Inflammatory macrophage treated with lipopolysaccharide for 4 hours (primary cell): ENCODE measurements at places on chromosomes 11 and 22.

DNA sequence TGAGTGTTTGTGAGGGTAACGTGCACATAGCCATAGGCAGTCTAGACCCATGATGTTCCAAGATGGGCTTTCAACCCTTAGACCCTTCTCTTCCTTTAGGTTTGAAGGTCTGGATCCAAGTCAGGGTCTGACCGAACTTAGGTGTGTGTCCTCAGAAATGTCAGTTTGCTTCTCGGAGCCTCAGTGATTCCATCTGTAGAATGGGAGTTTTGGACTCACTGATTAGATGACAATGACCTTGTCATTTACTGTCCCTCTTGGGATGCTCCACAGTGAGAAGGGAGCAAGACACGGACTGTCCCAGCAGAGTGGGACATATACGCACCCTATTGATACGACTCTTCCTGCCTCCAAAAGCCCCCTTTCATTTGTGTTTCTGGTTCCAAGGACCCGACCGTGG is 37.7 kb downstream of the ANO1 start:
- DNase-seq: no peak

DNA sequence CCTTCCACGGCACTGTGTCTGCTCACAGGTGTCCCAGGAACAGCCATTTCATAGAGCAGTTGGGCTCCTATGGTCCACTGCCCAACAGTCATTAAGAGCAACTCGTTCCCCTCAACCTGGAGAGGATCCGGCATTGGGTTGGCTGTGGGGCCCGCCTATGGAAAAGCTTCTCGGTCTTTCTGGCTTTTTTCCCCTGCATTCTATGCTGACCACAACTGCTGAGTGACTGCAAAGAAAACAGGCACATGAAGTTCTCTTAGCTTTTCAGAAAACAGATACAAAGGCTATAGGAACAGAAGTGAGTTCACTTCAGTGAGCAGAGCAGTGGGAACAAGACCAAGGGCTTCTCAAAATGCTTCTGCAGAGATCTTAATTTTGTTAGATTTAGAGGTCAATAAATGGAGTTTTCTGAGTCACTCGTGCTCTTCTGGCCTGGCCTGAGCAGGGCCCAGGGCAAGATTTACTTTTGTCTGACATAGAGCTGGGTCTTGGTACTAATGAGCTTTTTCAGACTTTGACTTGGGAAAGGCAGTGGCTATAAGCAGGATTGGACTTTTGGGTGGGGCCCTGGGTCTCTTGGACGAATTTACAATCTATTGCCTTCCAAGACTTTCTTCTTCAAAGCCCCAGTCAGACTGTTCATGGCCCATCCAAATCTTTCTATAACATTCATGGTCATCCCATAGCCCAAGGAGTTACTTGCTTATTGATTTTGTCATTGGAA is 13.6 kb upstream of the APOL5 start:
- no peak for DNase-seq

- peak; percentile 81 for DNase-seq
Observed at GRCh38 chr22:26648528-26649388, 8.6 kb upstream of the MIAT start.

DNA sequence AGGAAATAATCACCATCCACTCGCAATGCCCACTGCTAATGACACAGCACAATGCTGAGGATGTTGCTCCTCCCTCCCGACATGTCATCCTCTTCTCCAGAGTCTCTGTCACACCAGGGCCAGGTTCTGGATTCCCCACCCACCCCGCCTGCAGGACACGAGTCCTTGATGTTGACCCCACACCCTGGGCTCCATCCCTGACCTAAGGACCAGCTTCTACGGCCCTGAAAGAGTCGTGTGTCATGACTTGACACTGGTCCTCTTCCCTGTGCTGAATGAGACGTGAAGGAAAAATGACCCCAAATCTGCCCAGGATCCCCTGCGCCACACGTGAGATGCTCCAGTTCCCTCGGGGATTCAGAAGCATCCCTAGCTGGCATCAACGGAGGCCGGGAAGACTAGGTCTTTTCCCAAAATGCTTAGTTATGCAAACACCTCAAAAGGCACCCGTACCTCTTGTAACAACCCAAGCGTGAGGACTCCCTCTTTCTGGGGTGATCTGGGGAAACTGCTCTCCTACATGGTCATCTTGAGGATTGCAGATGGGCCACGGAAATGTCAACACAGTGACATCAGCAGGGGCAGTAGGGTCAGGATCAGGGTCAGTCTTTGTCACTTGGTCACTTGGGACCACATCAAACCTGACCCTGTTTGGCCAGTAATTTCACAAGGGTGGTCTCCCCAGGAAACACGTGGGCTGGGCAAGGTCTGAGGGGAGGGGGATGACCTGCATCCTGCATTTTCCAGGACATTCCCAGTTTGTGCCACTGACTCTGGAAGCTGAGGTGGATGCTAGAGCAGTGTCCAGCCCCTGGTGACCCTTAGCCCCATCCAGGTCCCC is 42.0 kb downstream of the IGLL5 start:
- peak; percentile 49 for DNase-seq

GRCh38 chr22:40235308-40235707 is 57.6 kb downstream of the TNRC6B start:
- no peak for DNase-seq

GRCh38 chr22:19582033-19582693 is 58.0 kb upstream of the CLDN5 start:
- no peak for DNase-seq

- peak; percentile 17 for DNase-seq
Observed at GRCh38 chr11:119284344-119285157, 32.4 kb downstream of the MCAM start.

DNA sequence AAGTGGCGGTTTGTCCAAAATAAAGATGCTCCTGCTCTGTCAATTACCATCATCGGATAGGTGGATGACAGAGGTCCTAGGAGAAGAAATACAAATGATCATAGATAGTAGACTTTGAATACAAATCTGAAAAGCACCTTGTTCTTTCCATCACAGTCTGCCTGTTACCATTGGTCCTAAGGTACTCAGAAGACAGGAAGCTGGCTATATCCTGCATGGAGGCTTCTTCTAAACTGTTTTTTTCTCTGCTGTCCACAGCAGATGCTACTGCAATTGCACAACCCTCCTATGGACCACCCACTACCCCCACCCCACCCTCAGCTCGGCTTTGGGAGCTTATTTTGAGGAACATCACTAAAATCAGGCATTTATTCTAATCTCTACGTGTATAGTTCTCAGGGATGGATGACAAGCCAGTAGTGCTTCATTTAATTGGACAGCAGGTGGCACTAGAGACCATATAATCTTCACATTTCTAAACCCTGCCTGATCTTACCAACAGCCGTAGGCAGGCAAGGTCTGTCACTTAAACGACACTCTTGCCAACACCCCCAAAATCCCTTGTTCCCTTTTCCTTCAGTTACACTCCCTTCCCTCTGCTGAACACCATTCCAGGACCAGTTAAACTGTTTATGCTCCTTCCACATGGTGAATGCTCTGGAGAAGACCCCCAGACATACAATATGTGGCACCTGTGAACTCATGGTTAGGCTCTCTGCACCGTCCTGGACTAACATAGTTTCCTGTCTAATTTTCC is 6.6 kb upstream of the PTS start:
- peak; percentile 70 for DNase-seq

DNA sequence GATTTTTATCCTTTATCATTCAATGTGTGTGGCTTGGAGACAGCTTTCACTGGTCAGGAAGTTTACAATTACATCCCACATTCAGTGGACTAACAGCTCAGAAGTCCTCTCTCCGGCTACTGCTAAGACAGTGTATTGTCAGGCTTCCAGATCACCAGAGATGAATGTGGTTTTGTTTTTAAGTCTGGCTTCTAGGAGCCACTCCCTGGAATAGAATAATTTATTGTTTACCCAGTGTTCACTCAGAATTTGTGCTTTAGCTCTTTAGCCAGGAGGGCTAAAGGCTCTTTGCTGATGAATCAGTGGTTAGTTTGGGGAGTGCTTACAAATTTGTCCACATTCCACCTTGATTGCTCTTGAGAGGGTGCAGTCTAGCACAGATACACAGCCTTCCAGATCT is 26.5 kb downstream of the TRIM77 start:
- no peak for DNase-seq

DNA sequence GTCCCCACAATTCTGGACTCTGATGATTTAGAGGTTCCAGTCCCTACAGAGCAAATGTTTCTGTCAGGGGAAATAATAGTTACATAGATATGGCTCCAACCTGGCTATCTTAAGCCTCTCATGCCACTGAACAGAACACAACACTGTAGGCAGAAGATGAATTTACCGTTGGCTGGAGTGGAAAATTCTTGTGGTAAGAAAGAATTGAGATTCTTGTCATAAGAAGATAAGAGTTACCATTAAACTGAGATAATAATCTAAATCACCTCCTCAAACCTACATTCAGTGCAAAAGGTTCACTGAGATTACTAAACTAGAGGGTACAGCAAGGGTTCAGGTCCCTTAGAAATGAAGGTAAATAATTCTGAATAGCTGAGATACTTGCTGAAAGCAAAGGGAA is 10.1 kb upstream of the NAALAD2 start:
- DNase-seq: no peak

DNA sequence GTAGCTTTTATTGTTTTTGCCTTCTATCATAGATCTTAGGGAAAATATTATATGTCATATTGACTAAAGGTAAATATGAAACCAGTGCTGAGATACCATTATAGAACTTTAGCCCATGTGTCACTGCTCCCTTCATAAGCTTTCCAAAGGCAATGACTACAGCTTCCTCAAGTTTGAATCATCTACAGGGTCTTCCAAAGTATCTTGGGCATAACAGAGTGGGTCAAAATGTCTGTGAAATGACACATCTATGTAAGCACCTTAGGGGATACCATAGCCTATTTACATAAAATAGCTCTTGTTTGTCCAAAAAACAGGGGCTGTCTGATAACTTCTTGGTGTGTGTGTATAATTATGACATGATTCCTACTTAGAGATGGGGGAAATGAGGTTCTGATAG is 52.5 kb downstream of the RELT start:
- DNase-seq: no peak

GRCh38 chr11:123457187-123457770 is 27.2 kb downstream of the GRAMD1B start:
- peak; percentile 97 for DNase-seq

DNA sequence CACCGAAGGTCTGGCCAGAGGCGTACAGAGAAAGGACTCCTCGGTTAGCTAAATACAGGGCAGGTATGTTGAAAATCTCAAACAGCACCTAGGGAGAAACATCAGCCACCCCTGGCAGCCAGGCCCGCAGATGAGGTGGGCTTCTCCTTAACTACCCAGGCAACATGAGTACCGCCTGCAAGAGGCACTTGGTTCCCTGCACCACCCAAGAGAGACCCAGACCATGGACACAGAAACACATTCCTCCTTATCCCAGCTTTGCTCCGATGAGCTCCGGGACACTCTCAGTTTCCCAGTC is 53.0 kb downstream of the DHCR7 start:
- no peak for DNase-seq

GRCh38 chr11:24509114-24509513 is 12.3 kb downstream of the LUZP2 start:
- no peak for DNase-seq

GRCh38 chr11:19633276-19633675 is 79.4 kb upstream of the NAV2 start:
- no peak for DNase-seq

DNA sequence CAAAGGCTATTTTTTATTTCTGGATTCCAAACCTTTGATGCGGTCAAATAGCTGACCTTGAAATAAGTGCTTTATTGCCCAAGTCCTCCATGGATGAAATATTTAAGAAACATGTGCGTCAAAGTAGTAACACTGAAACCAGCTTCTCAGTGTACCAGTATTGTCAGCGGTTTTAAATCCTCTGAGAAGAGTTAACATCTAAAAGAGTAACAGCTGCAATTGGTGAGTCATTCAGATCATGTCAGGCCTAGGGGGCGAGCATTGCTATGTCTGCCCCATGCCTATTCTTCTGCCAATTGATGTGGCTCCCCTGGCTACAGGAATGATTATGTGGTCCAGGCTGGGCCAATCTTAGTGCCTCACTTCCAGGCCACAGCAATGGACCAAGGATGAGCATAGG is 263.3 kb upstream of the SORL1-AS1 start:
- no peak for DNase-seq

- no peak for DNase-seq
Observed at GRCh38 chr22:42632096-42632495, 8.3 kb downstream of the ATP5MGL start.

DNA sequence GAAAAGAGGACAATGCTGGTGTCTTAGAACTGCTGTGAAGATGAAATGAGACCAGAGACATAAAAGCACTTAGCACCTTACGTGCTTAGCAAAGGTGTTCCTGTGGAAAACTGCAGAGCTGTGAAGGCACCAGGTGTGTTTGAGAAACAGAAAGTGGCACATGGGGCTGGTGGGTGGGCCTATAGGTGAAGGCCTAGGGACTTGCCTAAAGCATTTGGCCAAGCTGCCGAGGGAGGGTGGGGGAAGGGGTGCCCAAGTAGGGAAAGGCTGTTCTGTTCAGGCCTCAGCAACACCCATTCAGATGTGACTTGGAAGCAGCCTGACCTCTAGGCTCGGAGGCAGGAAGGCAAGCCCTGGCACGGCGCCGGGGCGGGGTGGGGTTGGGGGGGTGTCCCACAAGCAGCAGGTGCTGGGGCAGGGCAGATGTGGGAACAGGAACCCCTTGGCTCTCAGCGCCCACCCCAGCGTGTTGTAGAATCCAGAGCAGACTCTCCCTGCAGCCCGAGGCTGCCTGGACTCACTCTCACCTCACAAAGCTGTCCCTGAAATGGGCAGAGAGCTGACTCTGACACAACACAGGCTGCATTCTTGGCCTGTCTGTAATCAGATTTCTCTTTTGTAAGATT is 366.7 kb upstream of the NARS2 start:
- DNase-seq: no peak
